ENCODE measurements at places on chromosomes 4 and X.

DNA sequence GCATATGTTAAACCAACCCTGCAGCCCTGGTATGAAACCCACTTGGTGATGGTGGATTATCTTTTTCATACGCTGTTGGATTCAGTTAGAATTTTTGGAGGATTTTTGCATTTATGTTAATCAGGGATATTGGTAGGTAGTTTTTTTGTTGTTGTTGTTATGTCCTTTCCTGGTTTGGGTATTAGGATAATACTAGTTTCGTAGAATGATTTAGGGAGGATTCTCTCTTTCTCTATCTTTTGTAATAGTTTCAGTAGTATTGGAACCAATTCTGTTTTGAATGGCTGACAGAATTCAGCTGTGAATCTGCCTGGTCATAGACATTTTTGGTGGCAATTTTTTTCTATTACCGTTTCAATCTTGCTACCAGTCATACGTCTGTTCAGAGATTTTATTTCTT is 305.4 kb downstream of the IDS start:
- H3K27me3 ChIP-seq = peaks cover 3% of the 10 kb centered on the region
- no peaks in the 10 kb centered on the region for H3K36me3 ChIP-seq
- no peaks in the 10 kb centered on the region for H3K4me1 ChIP-seq
- no peak for ATAC-seq
- H3K27ac ChIP-seq = no peak overlapping the region

GRCh38 chr4:66331761-66332160 is 661.5 kb upstream of the EPHA5 start:
- H3K27ac ChIP-seq = no peak overlapping the region
- no peaks in the 10 kb centered on the region for H3K36me3 ChIP-seq
- ATAC-seq = no peak
- no peaks in the 10 kb centered on the region for H3K4me1 ChIP-seq

DNA sequence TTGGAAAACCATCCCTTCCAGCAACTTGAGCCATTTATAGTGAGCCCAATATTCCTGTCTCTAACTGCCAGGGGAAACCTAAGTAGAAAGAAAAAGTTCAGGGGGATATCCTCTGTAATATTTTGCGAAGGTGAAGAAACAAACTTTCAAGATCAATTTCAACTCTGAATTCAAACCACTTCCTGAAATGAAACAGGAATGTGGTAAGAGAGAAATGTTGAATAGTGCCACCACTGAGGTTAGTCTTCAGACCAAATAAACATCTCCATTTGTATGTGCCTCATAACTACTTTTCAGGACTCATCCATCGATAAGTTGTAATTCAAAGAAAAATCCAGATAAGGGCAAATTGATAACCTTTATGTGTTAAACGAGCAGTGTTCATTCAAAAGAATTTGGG is 128.7 kb downstream of the GABRB1 start:
- no peak overlapping the region for H3K4me3 ChIP-seq
- no peak for ATAC-seq
- peaks cover 4% of the 10 kb centered on the region for H3K27me3 ChIP-seq
- no peaks in the 10 kb centered on the region for H3K36me3 ChIP-seq

GRCh38 chr4:187370918-187371317 is 624.7 kb upstream of the ZFP42 start:
- H3K27ac ChIP-seq = no peak overlapping the region
- no peak overlapping the region for H3K4me3 ChIP-seq
- H3K36me3 ChIP-seq = no peaks in the 10 kb centered on the region
- ATAC-seq = no peak
- H3K4me1 ChIP-seq = no peaks in the 10 kb centered on the region
- no peaks in the 10 kb centered on the region for H3K27me3 ChIP-seq

DNA sequence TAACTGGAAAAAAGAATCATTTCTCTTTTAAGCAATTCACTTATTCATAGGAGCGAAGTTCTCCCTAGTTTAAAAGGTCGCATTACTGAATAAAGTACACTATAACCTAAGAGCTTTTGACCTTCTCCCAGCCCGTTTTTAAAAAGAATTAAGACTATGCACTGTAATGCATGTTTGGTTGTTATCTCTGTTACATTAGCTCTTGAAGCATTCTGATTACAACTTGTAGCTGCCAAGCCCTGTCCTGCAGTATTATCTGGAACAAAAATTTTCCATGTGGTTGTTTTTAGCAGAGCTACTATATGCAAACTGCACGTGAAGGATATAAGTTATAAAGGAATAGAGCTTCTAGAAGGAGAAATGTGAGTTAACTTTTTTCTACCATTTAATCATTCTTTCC is 8.1 kb downstream of the GAB1 start:
- no peak overlapping the region for H3K27ac ChIP-seq
- H3K4me3 ChIP-seq = no peak overlapping the region
- no peaks in the 10 kb centered on the region for H3K36me3 ChIP-seq
- H3K27me3 ChIP-seq = peaks cover 31% of the 10 kb centered on the region
- H3K4me1 ChIP-seq = no peaks in the 10 kb centered on the region

DNA sequence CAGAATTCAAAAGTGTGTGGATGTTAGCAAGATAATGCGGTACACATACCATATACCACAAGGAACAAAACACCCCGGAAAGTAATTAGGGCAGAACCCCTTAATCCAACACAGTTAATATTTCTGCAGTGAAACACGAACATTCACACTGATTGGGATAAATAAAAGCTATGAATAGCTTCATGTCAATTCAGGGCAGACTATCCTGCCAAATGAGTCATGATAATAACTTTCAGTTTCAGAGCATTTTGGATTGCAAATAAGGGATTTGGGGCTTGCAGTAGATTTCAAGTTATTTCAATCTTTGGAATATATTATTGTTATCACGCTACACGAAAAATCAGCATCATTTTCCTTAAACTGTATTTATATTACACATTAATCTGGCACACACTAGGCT is 24.3 kb downstream of the IRF2 start:
- H3K27me3 ChIP-seq = no peaks in the 10 kb centered on the region
- H3K27ac ChIP-seq = peak overlapping the region; percentile 80
- H3K4me3 ChIP-seq = peak overlapping the region; percentile 79
- H3K4me1 ChIP-seq = peaks cover 63% of the 10 kb centered on the region
- peaks cover 45% of the 10 kb centered on the region for H3K36me3 ChIP-seq
- no peak for ATAC-seq

- ATAC-seq = no peak
- H3K4me1 ChIP-seq = no peaks in the 10 kb centered on the region
- H3K36me3 ChIP-seq = no peaks in the 10 kb centered on the region
- H3K27me3 ChIP-seq = no peaks in the 10 kb centered on the region
- H3K27ac ChIP-seq = no peak overlapping the region
These were observed 56.4 kb downstream of the PGRMC1 start for GRCh38 chrX:119292445-119292844.

DNA sequence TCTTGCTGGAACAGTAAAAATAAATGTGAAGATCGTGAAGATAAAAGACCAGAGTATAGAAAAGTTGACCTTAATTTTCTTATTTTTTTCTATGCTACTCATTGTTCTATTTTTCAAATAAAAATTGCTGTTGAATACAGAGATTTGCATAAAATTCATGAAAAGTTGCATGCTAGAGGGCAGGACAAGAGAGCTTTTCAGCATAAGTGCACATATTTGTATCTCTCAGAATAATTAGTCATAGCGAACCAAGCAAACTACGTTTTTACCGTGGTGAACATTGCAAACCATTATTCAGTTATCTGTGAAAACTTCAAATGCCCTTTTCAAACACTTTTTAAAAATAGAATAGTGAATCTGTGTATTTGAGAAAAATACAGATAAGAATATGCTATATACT is 26.4 kb upstream of the AFF2 start:
- H3K4me3 ChIP-seq = no peak overlapping the region
- no peaks in the 10 kb centered on the region for H3K4me1 ChIP-seq
- H3K27me3 ChIP-seq = no peaks in the 10 kb centered on the region
- H3K27ac ChIP-seq = no peak overlapping the region

DNA sequence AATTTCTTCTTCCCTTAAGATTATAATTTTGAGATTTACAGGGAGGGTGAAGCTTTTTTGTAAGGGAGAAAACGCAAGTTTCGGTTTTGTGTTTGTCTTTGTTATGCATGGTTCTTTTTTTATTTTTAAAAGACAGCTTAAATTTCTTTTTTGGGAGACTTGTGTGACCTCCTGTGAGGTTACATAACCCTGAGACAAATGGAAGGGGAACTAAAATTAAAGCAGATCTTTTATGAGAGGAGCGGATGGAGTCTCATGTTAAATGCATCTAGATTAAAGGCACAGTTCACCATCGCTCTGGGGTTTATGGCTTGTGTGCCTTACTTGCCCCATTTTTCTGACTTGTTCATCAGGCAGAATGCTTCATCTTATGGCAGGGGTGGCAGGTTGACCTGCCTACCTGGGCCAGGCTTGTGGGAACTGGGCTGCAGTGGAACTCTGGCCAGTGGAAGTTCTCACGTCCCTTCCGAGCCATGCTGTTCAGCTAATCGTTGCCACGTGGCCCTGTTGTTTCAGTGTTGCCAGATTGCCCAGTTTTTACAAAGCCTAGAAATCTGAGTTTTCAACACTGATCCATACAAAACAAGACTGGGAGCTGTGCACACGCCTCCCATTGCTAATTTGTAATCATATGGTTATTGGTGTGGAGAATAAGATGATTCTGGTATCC is 291.8 kb downstream of the ARHGAP10 start:
- no peaks in the 10 kb centered on the region for H3K4me1 ChIP-seq
- H3K4me3 ChIP-seq = no peak overlapping the region
- H3K36me3 ChIP-seq = peaks cover 8% of the 10 kb centered on the region
- ATAC-seq = no peak
- H3K27ac ChIP-seq = no peak overlapping the region

- no peaks in the 10 kb centered on the region for H3K4me1 ChIP-seq
- H3K27me3 ChIP-seq = no peaks in the 10 kb centered on the region
These were observed 349.5 kb downstream of the ZIC3 start for GRCh38 chrX:137915466-137915865.

- peaks cover 9% of the 10 kb centered on the region for H3K36me3 ChIP-seq
- ATAC-seq = no peak
- no peaks in the 10 kb centered on the region for H3K27me3 ChIP-seq
- H3K4me1 ChIP-seq = no peaks in the 10 kb centered on the region
These were observed 56.0 kb downstream of the GPR82 start for GRCh38 chrX:41779941-41780340.

GRCh38 chr4:76545226-76545884 is 110.3 kb downstream of the SHROOM3 start:
- no peaks in the 10 kb centered on the region for H3K27me3 ChIP-seq
- H3K27ac ChIP-seq = peak overlapping the region; percentile 13
- peak; percentile 49 for ATAC-seq

- no peak overlapping the region for H3K4me3 ChIP-seq
- no peak overlapping the region for H3K27ac ChIP-seq
- H3K36me3 ChIP-seq = no peaks in the 10 kb centered on the region
- no peak for ATAC-seq
These were observed 62.6 kb upstream of the CLNK start for GRCh38 chr4:10747186-10747585.

- H3K4me1 ChIP-seq = peaks cover 42% of the 10 kb centered on the region
- H3K27ac ChIP-seq = peak overlapping the region; percentile 84
- H3K36me3 ChIP-seq = peaks cover 92% of the 10 kb centered on the region
- ATAC-seq = peak; percentile 93
- no peaks in the 10 kb centered on the region for H3K27me3 ChIP-seq
These were observed 53.3 kb downstream of the JADE1 start for GRCh38 chr4:128862608-128863311.

GRCh38 chr4:72887152-72887551 is 182.4 kb downstream of the COX18 start:
- H3K36me3 ChIP-seq = no peaks in the 10 kb centered on the region
- no peaks in the 10 kb centered on the region for H3K4me1 ChIP-seq
- ATAC-seq = no peak
- H3K27me3 ChIP-seq = peaks cover 19% of the 10 kb centered on the region
- H3K27ac ChIP-seq = no peak overlapping the region

DNA sequence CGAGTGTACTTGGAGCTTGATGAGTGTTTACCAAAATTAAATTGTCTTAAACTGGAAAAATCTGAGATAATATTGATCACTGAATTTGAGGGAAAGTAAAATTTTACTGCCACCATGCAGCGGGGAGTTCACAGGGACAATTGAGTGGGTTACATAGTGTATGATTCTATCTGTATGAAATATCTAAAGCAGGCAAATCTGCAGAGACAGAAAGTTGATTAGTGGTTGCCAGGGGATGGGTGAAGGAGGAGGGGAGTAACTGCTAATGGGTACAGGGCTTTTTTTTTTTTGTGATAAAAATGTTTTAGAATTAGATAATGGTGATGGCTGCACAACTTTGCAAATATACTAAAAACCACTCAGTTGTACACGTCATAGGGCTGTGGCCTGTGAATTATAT is 35.4 kb upstream of the PDLIM3 start:
- no peak for ATAC-seq
- H3K4me3 ChIP-seq = no peak overlapping the region
- no peaks in the 10 kb centered on the region for H3K36me3 ChIP-seq
- H3K27me3 ChIP-seq = peaks cover 14% of the 10 kb centered on the region
- no peak overlapping the region for H3K27ac ChIP-seq
- no peaks in the 10 kb centered on the region for H3K4me1 ChIP-seq

GRCh38 chr4:104010722-104011121 is 290.9 kb upstream of the TACR3 start:
- no peak overlapping the region for H3K4me3 ChIP-seq
- no peaks in the 10 kb centered on the region for H3K27me3 ChIP-seq
- no peak for ATAC-seq
- H3K4me1 ChIP-seq = no peaks in the 10 kb centered on the region
- H3K27ac ChIP-seq = no peak overlapping the region
- H3K36me3 ChIP-seq = no peaks in the 10 kb centered on the region

- H3K27me3 ChIP-seq = peaks cover 3% of the 10 kb centered on the region
- no peaks in the 10 kb centered on the region for H3K36me3 ChIP-seq
- ATAC-seq = no peak
- peak overlapping the region; percentile 23 for H3K4me3 ChIP-seq
- H3K27ac ChIP-seq = peak overlapping the region; percentile 20
These were observed 214.6 kb downstream of the PTTG2 start for GRCh38 chr4:38174801-38175200.

DNA sequence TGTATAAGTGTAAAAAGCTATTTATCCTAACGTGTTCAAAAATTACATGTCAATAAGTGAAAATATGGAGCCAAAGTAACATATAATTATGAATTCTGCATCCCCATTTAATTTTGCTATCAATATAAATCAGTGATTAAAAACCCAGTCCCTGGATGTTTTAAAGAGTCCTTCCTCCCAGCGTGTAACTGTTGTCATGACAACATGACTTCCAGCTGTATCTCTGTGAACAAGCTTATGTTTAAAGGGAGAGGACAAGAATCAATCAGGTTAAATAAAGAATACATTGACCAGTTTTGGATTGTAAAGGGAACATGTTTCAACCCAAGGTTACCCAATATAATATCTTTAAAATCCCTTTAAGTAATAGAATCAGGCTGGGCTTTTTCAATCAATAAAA is 219.7 kb downstream of the NSUN7 start:
- H3K27me3 ChIP-seq = peaks cover 9% of the 10 kb centered on the region
- H3K4me3 ChIP-seq = no peak overlapping the region
- no peak overlapping the region for H3K27ac ChIP-seq
- no peaks in the 10 kb centered on the region for H3K4me1 ChIP-seq
- H3K36me3 ChIP-seq = no peaks in the 10 kb centered on the region

- H3K27me3 ChIP-seq = no peaks in the 10 kb centered on the region
- no peak overlapping the region for H3K27ac ChIP-seq
- H3K36me3 ChIP-seq = no peaks in the 10 kb centered on the region
- peaks cover 4% of the 10 kb centered on the region for H3K4me1 ChIP-seq
- H3K4me3 ChIP-seq = no peak overlapping the region
These were observed 6.7 kb downstream of the TEC start for GRCh38 chr4:48262926-48263325.

- no peaks in the 10 kb centered on the region for H3K36me3 ChIP-seq
- H3K4me3 ChIP-seq = no peak overlapping the region
- no peaks in the 10 kb centered on the region for H3K4me1 ChIP-seq
- ATAC-seq = no peak
These were observed 6.6 kb upstream of the PDCL2 start for GRCh38 chr4:55598641-55599040.
